WTC11 (cell line): ENCODE measurements at places on chromosomes 12 and 14. TPM values are rescaled to one million over a fixed set of nuclear protein-coding genes. Genes with fewer than 3 reads are reported as not detected.

DNA sequence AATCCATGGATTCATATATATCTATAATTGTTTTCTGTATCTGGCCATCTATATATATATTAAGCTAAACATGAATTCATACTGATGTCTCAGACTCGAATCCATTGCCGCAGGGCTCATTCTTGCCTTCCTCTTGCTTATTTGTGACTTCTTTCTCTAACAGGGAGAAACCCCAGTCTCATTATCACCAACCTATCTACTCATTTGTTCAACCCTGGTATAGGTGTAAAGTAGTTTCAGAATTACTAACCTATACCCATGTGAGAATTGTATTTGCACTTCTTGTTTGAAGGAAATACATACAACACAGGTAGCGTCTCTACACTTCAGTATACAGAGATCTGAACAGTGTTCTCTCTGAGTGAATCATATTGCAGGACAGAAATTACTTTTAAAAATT lies 77.7 kb downstream of the PTPN11 start:
- H3K4me3 ChIP-seq = no peak overlapping the region
- no peak for DNase-seq
- H3K27ac ChIP-seq = 0 out of 2 replicates have a peak overlapping the region, but pooled peaks have one; percentile 43

DNA sequence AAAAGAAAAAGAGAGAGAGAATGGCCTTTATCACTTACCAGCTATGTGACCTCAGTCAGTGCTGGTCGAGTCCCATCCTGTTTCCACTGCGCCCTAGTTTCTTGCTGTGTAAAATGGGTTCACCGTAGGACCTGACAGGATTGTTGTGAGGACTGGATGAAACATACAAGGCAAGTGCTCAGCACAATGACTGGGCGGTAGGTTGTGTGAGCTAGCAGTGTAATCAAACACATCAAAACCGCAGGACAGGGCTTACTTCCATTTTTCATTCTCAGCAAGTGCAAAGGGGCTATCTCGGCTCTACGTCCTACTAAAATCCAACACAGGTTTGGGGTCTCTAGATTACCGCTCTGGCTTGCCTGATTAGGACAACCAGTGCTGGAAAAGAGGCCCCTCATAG lies 36.4 kb upstream of the ATXN2 start:
- H3K4me3 ChIP-seq = no peak overlapping the region
- peak overlapping the region; percentile 78 for H3K27ac ChIP-seq
- H3K4me1 ChIP-seq = peaks cover 23% of the 10 kb centered on the region
- H3K27me3 ChIP-seq = no peaks in the 10 kb centered on the region
- DNase-seq = no peak

DNA sequence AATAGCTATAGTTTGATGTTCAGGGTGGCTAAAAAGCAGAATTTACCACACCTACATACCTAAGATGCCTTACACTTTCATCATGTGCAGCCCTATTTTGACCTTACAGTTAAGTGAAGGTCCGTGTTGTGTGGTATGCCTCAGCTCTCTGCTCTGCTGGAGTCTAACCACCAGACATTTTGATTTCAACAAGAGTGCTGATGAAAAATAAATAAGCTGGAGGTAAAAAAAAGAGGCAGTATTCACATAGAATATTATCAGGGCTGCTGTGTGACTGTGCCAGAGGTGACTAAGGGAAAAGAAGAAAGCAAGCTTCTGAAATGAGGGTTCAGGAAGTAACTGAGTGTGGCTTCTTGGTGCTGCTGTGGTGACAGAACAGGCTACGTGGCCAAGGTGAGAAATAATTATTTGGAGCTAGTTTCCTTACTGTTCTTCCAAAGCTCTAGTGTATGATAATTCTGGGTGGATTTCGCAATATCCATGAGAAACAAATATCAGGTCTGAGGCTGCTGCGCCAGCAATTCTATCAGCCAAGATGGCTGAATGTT lies 188.8 kb downstream of the STXBP6 start:
- no peak for DNase-seq
- no peaks in the 10 kb centered on the region for H3K27me3 ChIP-seq
- no peak overlapping the region for H3K4me3 ChIP-seq
- peaks cover 32% of the 10 kb centered on the region for H3K4me1 ChIP-seq
- no peaks in the 10 kb centered on the region for H3K36me3 ChIP-seq

DNA sequence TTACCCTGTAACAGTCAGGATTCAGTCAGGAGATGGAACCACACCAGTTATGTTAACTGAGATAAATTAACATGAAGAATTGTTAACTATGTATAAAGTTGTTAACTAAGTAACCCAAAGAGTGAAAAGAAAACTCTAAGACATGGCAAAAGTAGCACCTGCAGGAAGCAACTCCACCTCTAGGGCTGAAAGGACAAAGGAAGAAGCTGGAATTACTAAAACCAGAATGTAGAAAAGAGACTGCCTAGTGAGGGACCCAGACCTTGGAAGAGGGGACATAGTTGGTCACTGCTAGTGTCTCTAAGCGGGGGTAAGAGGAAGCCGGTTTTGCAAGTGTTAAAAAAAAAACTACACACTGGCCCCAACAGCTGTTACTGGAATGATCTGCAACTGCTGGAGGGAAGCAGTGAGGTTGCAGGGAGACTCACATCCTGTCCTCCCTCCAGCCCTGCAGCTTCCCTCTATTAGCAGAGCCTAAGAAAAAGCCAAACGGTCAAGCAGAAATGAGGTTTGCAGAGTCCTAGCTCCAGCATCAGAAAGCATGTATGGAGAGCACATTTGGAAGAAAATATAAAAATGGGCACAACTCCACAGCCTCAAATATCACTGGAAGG lies 39.8 kb downstream of the GPR135 start:
- no peaks in the 10 kb centered on the region for H3K27me3 ChIP-seq
- H3K36me3 ChIP-seq = no peaks in the 10 kb centered on the region
- H3K27ac ChIP-seq = no peak overlapping the region
- H3K4me1 ChIP-seq = peaks cover 9% of the 10 kb centered on the region

DNA sequence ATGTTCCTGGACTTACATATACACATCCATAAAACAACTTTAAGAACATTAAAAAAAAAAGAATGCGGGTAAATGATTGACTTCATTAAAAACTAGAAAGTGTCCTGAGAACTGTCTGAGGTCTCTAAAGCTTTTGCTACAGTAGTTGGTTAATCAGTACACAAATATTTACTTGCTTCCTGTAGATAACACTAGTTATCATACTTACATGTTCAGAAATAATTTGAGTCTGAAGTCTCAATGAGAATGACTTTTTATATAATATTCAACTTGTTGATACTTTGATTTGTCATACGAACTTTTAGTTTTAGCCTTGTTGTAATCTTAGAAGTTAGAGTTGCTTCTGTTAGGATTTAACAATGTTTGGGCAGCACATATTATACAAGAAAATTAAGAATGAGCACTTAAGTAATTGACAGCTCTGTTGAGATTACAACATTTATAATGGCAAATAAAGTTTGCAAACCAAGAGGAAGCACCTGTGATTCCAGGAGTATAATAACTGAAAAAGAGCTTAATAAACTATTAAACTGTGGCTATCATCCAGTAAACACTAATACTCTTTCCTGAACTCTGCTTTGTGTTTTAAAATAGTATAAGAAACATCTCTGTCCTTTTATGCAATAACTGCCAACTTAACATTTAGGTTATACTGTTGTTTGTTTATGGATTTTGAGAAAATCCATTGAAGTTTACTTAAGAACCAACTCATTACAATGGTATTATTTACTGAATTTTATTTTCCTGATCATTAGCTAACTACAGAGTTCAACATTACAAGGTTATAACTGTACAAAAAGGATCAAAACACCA lies 131.7 kb downstream of the MIPOL1 start:
- no peaks in the 10 kb centered on the region for H3K27me3 ChIP-seq
- no peak for DNase-seq
- H3K4me3 ChIP-seq = no peak overlapping the region
- H3K27ac ChIP-seq = no peak overlapping the region
- no peaks in the 10 kb centered on the region for H3K4me1 ChIP-seq

GRCh38 chr12:64077922-64078321 lies 144.2 kb downstream of the KICS2 start:
- DNase-seq = no peak
- H3K4me1 ChIP-seq = peaks cover 33% of the 10 kb centered on the region
- H3K27ac ChIP-seq = 0 out of 2 replicates have a peak overlapping the region, but pooled peaks have one; percentile 2
- H3K27me3 ChIP-seq = no peaks in the 10 kb centered on the region
- peaks cover 35% of the 10 kb centered on the region for H3K36me3 ChIP-seq

DNA sequence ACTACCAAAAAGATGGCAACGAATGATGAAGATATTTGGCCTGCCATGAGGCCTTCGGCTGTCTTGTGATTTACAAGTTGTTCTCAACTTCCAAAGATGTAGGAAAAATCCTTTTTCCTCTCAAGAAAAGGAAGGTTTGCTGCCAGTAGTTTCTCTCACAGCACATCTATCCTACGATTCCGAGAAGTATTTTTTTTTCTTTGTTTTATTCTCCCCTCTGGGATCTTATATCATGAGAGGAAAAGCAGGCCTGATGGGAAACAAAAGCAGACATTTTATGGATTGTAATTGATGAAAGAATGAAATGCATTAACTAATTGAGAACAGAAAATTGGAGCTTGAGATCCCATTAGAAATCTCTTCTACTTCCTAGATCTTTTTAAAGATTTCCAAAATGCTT lies 1197.9 kb upstream of the SEL1L start:
- H3K36me3 ChIP-seq = no peaks in the 10 kb centered on the region
- no peak overlapping the region for H3K27ac ChIP-seq
- no peak for DNase-seq
- H3K27me3 ChIP-seq = no peaks in the 10 kb centered on the region

DNA sequence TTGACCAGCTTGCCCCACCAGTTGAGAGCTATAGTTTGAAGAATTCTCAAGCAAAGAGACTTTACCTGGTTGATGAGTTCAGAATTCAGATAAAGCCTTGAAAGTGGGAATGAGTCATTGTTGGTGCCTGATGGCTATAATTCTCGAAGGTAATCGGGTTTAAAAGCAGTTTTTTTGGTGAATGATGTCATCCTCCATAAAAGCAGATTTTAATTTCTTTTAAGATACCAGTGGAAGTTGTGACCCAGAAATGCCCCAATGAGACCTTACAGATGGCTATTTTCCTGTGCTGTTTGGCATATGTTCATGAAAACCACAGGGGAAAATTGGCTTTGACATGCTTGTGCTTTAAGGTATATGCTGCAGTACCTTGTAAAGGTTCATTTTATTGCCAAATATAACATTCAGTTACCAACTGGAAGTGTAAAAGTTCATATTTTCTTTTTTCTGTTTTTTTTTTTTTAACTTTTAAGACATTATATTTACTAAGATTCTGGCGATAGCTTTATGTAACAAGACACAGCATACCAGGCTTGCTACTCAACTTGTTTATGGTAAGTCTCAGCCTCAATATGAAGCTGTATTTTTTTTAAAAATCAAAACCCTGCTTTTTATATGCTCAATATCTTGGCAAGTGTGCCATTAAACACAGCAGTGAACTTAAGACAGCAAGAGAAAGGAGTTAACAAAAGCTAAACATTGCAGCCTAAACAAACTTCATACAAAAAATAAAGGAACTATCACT lies 119.3 kb downstream of the LMNTD1 start:
- no peaks in the 10 kb centered on the region for H3K36me3 ChIP-seq
- no peak overlapping the region for H3K27ac ChIP-seq
- peaks cover 15% of the 10 kb centered on the region for H3K4me1 ChIP-seq
- H3K4me3 ChIP-seq = no peak overlapping the region
- no peak for DNase-seq

The KCNH3 gene
- 0.27 to 0.44 TPM (median 0.44 TPM) in 3 replicates for total RNA-seq

The STYK1 gene
- 1.6 to 1.9 TPM (median 1.6 TPM) in 3 replicates for total RNA-seq

The IL26 gene
- total RNA-seq = not detected in 3 replicates

The RD3L gene
- total RNA-seq = not detected in 3 replicates

The PLA2G1B gene
- total RNA-seq = 0.92 to 1.8 TPM (median 1.4 TPM) in 3 replicates

The NR1H4 gene
- not detected in 3 replicates for total RNA-seq
